ENCODE measurements at places on chromosomes 16 and 17. TPM values are rescaled to one million over a fixed set of nuclear protein-coding genes. Genes with fewer than 3 reads are reported as not detected.

- no peak for DNase-seq
- H3K4me1 ChIP-seq, result no peaks in the 10 kb centered on the region
- H3K27ac ChIP-seq, result no peak overlapping the region
- H3K27me3 ChIP-seq, result peaks cover 18% of the 10 kb centered on the region
- no peaks in the 10 kb centered on the region for H3K36me3 ChIP-seq
- no peak overlapping the region for H3K4me3 ChIP-seq
Observed at GRCh38 chr16:80457871-80458270, 82.9 kb upstream of the DYNLRB2 start.

DNA sequence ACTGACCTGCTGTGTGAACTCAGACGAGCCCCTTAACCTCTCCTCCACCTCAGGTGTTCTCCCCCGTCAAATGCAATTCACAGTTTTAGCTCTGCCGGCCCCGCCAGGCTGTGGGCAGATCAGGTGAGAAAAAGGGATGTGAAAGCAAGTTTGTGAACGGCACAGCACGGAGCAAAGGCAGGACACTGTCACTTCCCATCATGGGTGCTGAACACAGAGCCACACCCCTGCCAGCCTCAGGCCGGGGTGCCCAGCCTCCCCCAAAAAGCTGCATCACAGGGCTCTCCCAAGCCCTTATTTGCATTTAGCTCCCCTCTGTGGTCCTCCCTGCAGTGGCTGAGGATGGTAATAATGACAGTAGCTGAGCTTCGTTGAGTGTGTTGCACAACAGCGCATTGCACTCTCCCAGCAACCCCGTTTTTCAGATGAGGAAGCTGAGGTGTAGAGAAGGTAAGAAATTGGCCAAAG is 88.8 kb upstream of the TNRC6C start:
- peak overlapping the region; percentile 40 for H3K4me3 ChIP-seq
- no peak for DNase-seq
- H3K27me3 ChIP-seq, result no peaks in the 10 kb centered on the region
- no peaks in the 10 kb centered on the region for H3K36me3 ChIP-seq
- peak overlapping the region; percentile 73 for H3K27ac ChIP-seq

GRCh38 chr16:46842192-46842895 is 11.4 kb upstream of the C16orf87 start:
- H3K36me3 ChIP-seq, result peaks cover 3% of the 10 kb centered on the region
- H3K27ac ChIP-seq, result no peak overlapping the region
- DNase-seq, result no peak
- H3K4me3 ChIP-seq, result no peak overlapping the region
- no peaks in the 10 kb centered on the region for H3K4me1 ChIP-seq

DNA sequence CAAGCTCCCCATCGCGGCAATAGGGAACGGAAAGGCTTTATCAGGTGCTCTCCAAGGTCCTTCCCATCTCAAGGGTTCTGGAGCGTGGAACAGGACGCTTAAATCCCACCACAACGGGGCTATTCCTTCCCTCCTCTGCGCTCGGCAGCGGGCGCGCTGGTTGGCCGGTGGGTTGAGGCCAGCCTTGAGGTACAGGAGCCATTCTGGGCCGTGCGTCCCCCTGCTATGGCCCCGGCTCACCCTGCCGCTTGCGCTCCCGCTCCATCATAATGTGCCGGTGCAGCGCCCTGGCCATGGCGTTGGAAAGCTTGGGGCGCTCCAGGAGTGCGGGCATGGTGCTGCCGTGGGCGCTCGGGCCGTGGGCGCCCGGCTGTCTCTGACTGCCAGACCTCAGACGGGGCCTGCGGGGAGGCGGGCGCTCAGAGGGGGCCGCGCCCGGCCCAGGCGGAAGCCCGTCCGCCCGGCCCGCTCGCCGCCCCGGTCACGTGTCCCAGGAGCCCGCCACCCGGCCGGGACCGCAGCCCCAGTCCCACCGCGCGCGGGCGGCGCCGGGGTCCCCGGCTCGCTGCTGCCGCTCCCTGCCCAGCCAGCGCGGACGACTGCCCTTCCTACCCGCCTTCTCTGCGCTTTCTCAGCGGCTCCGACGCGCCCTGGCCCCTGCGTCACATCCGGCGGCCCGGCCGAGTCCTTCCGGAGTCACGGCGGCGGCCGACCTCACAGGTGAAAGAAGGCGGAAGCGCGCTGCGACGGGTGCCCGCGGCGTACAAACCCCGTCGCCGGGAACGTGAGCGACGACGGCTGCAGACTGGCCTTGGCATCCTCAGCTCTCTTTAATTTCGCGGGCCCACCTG is at the start of gene GPS2:
Gene GPS2, minus strand, starts transcription at position 642 of the 851 bp plus-strand sequence. Its CDS starts 308 bp downstream, at position 334.
- peaks cover 23% of the 10 kb centered on the region for H3K36me3 ChIP-seq
- H3K27ac ChIP-seq, result peak within 1 kb of the TSS; percentile 88
- peak; percentile 94 for DNase-seq
- H3K4me3 ChIP-seq, result peak within 1 kb of the TSS; percentile 92

GRCh38 chr17:48526608-48527546 is 3.9 kb downstream of the HOXB1 start:
- H3K27ac ChIP-seq, result no peak overlapping the region
- no peaks in the 10 kb centered on the region for H3K36me3 ChIP-seq
- H3K27me3 ChIP-seq, result peaks cover 49% of the 10 kb centered on the region
- no peak for DNase-seq
- H3K4me3 ChIP-seq, result peak overlapping the region; percentile 29

DNA sequence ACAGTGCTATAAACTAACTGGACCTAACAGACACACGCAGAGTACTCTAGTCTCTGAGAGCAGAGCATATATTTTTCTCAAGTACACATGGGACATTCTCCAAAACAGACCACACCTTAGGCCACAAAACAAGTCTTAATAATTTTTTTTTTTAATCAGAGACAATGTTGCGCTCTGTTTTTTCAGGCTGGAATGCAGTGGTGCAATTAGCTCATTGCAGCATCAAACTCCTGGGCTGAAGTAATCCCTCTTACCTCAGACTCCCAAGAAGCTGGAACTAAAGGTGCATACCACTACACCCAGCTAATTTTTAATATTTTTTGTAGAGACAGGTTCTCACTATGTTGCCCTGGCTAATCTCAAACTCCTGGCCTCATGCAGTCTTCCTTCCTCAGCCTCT is 37.7 kb downstream of the ULK2 start:
- no peak overlapping the region for H3K27ac ChIP-seq
- H3K4me3 ChIP-seq, result no peak overlapping the region
- H3K27me3 ChIP-seq, result no peaks in the 10 kb centered on the region
- H3K36me3 ChIP-seq, result peaks cover 76% of the 10 kb centered on the region
- peaks cover 10% of the 10 kb centered on the region for H3K4me1 ChIP-seq

DNA sequence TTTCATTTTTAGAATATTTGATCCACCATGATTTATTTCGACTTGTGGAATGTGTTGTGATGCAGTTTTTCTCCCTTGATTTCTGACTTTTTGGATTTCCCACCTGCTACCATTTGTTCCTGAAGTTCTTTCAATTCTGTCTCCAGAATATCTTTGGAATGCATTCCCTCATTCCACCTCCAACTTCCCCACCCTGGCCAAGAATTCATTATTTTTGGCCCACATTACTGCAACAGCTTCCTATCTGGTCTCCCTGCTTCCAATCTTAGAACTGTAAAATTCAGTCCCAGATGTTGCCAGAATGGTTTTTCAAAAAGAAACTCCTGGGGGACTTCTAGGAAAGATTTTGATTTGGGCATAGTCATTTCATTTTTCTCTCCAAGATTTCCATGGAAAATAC is 182.3 kb upstream of the HS3ST4 start:
- H3K27me3 ChIP-seq, result peaks cover 41% of the 10 kb centered on the region
- no peak for DNase-seq
- no peak overlapping the region for H3K4me3 ChIP-seq
- H3K36me3 ChIP-seq, result no peaks in the 10 kb centered on the region
- H3K4me1 ChIP-seq, result no peaks in the 10 kb centered on the region

- H3K27me3 ChIP-seq, result no peaks in the 10 kb centered on the region
- peaks cover 12% of the 10 kb centered on the region for H3K36me3 ChIP-seq
- no peaks in the 10 kb centered on the region for H3K4me1 ChIP-seq
- no peak overlapping the region for H3K4me3 ChIP-seq
- no peak overlapping the region for H3K27ac ChIP-seq
Observed at GRCh38 chr16:78240459-78241222, 141.2 kb downstream of the WWOX start.

DNA sequence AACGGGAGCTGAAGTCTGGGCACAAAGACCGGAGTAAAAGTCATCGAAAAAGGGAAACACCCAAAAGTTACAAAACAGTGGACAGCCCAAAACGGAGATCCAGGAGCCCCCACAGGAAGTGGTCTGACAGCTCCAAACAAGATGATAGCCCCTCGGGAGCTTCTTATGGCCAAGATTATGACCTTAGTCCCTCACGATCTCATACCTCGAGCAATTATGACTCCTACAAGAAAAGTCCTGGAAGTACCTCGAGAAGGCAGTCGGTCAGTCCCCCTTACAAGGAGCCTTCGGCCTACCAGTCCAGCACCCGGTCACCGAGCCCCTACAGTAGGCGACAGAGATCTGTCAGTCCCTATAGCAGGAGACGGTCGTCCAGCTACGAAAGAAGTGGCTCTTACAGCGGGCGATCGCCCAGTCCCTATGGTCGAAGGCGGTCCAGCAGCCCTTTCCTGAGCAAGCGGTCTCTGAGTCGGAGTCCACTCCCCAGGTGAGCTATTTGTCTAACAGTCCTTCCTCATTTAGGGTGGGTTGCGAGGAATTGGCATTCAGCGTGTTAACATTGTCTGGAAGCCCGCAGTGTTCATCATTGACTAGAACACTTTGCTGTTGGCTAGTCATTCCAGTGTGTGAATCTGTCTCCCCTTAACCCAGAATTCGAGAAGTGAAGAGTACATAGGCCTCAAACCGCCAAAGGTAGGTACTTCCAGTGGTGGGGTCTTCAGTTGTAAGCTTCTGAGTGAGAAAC is 1.5 kb downstream of the CDK12 start:
- H3K27ac ChIP-seq, result peak overlapping the region; percentile 97
- peaks cover 49% of the 10 kb centered on the region for H3K4me1 ChIP-seq
- H3K36me3 ChIP-seq, result no peaks in the 10 kb centered on the region
- H3K27me3 ChIP-seq, result peaks cover 3% of the 10 kb centered on the region
- H3K4me3 ChIP-seq, result peak overlapping the region; percentile 94
- no peak for DNase-seq

DNA sequence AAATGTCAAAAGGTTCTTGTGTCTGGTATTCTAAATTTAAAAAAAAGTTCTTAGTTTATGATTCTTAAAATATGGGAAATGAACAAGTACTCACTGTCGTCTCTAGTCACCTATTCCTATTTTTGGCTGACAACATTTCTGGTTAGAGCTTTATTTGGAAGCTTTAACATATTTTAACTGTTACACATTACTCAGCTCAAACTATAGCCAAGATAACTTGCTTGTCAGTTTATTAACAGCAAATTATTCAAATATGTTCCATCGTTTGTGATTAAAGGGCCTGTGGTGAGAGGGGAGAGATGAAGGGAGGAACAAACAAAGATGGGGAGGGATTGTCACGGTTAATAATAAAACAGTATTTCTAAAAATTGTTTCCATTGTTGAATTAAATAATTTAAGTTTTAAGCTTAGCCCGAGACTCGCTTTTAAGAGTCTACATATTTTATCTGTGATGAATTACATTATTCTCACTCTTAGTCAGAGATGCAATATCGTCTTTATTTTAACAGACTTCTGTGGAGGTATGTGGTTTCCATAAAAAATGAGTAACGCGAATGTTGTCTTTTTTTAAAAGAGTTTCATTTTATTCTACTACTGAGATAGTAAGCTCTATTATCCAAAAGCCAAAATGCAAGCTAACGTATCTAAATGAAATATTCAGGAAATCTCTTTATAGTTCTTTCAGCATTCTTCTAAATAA is 321.9 kb upstream of the PMFBP1 start:
- no peak for DNase-seq
- H3K27ac ChIP-seq, result no peak overlapping the region
- no peaks in the 10 kb centered on the region for H3K4me1 ChIP-seq
- no peak overlapping the region for H3K4me3 ChIP-seq
- no peaks in the 10 kb centered on the region for H3K36me3 ChIP-seq

The HEATR9 gene
- 1.2 TPM for total RNA-seq

The VWA3A gene
- total RNA-seq, result 0.99 TPM

The PMP22 gene
- 0.27 TPM for total RNA-seq

The IRF8 gene
- total RNA-seq, result 17.6 TPM

Measured in naive thymus-derived CD8-positive, alpha-beta T cell (primary cell).